ENCODE measurements at places on chromosomes 2 and 18.

DNA sequence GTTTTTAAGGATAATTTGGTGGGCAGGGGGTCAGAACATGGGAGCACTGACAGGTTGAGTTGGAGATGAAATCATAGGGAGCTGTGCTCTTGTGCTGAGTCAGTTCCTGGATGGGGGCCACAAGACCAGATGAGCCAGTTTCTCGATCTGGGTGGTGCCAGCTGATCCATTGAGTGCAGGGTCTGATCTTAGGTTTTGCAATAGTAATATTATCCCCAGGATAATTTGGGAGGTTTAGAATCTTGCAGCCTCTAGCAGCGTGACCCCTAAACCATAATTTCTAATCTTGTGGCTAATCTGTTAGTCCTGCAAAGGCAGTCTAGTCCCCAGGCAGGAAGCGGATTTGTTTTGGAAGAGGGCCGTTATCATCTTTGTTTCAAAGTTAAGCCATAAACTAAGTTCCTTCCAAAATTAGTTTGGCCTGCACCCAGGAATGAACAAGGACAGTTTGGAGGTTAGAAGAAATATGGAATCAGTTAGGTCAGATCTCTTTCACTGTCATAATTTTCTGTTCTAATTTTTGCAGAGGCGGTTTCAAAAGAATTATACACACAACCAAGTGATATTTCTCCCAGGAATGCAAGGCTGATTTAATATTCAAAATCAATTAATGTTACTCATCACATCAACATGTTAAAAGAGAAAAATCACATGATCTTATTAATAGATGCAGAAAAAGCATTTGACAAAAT is 23.0 kb downstream of the DBI start:
- peaks cover 7% of the 10 kb centered on the region for H3K27me3 ChIP-seq
- DNase-seq, result no peak

- DNase-seq, result no peak
- no peaks in the 10 kb centered on the region for H3K4me1 ChIP-seq
- H3K27ac ChIP-seq, result no peak overlapping the region
- H3K27me3 ChIP-seq, result no peaks in the 10 kb centered on the region
- no peaks in the 10 kb centered on the region for H3K36me3 ChIP-seq
These were observed 21.7 kb downstream of the SULT1C4 start for GRCh38 chr2:108399479-108399878.

DNA sequence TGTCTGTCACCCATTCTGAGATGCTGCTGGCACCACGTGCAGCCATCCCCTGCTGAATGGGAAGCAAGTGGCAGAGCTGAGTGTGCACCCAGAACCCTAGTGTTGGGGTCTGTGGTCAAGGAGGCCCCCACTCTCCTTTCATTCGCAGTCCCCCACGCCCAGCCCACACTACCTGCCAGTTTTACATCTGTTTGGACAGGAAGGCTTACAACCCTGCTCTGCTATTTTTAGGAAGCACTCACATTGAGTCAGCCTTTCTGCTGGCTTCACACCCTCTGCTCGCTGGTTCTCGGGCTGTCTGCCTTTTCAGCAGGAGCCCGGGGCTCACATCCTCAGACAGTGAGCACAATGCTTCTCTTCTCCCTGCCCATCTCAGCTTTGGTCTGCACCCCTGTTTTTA is 10.7 kb upstream of the ADCY3 start:
- H3K36me3 ChIP-seq, result no peaks in the 10 kb centered on the region
- no peak for DNase-seq
- no peak overlapping the region for H3K27ac ChIP-seq
- H3K27me3 ChIP-seq, result peaks cover 10% of the 10 kb centered on the region
- H3K4me3 ChIP-seq, result no peak overlapping the region
- H3K4me1 ChIP-seq, result peaks cover 5% of the 10 kb centered on the region

- no peak for DNase-seq
- no peak overlapping the region for H3K27ac ChIP-seq
- H3K4me3 ChIP-seq, result no peak overlapping the region
- H3K27me3 ChIP-seq, result no peaks in the 10 kb centered on the region
These were observed 117.3 kb downstream of the PIGN start for GRCh38 chr18:62069556-62069955.

DNA sequence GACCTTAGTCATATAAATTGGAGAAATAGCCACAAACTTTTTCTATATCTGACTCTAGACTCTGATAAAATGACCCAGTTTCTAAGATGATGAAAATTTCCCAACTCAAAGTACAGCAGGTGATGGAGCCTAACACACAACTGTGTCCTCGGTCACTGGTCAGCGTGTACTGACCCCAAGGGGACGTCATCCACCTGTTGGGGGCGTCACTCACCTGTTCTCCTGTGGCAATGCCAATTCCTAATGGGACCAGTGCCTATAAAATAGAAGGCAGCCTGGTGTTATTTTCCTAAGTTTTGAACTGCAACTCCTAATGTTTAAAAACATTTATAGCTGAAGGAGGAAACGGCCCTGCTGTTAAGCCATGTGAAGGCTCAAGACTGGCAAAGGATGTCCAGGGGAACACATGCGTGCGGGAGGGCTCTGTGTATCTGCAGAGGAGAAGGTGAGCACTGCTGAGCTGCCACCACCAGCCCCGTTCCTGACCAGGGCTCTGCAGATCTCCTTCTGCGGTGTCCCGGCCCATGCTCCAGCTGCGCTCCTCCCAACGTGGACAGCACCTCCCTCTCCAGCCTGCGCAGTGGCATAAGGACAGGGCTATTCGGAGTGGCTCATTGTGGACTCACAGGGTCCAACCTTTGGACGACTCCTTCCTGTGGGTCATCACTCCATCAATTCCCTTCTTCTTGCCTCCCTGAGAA is 21.2 kb downstream of the TYMS start:
- DNase-seq, result no peak
- no peak overlapping the region for H3K4me3 ChIP-seq

GRCh38 chr2:74865770-74866674 is 32.1 kb downstream of the HK2 start:
- DNase-seq, result no peak
- no peaks in the 10 kb centered on the region for H3K27me3 ChIP-seq
- peak overlapping the region; percentile 27 for H3K27ac ChIP-seq
- no peak overlapping the region for H3K4me3 ChIP-seq
- H3K4me1 ChIP-seq, result peaks cover 47% of the 10 kb centered on the region

DNA sequence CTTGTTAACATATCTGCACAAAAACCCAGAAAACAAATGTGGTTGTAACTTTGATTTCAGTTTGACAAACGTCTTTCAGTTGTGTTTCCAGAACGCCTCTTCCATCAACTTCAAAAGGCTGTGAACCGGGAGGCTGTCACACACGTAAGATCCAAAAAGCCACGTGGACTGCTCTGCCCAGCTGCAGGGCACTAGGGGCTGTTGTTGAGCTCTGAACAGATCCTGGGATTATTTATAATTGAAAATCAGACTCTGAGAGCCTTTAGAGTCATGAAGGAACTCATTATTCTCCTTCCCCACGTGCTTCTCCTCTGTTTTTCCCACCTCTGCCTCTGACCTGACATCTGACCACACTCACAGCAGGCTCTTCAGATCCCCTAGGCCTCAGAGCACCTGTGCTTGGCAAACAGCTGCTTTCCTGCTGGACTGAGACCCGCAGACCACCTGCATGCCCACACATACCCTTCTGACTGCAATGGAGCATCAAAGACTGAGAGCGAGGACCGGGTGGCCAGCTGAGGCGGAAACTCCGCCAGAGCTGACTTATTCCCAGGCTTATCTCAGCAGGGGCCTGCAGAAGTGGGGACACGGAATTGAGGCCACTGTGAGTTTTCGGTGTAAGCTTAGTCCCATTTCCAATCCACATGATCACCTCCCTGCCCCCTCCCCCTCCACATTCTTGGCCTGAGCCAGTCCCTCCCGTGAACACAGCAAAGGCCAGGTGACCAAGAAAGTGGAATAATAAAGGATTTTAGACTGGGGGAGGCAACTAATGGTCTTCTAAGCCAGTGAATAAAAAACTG is 114.8 kb downstream of the ATL2 start:
- H3K4me1 ChIP-seq, result peaks cover 43% of the 10 kb centered on the region
- peaks cover 17% of the 10 kb centered on the region for H3K27me3 ChIP-seq
- peak overlapping the region; percentile 49 for H3K27ac ChIP-seq
- H3K36me3 ChIP-seq, result peaks cover 3% of the 10 kb centered on the region
- no peak for DNase-seq

- H3K36me3 ChIP-seq, result peaks cover 52% of the 10 kb centered on the region
- no peak for DNase-seq
- peaks cover 49% of the 10 kb centered on the region for H3K4me1 ChIP-seq
These were observed 400.1 kb downstream of the PARD3B start for GRCh38 chr2:204945376-204945775.

- no peak overlapping the region for H3K27ac ChIP-seq
- no peak for DNase-seq
- H3K27me3 ChIP-seq, result peaks cover 5% of the 10 kb centered on the region
- no peaks in the 10 kb centered on the region for H3K4me1 ChIP-seq
These were observed 88.8 kb downstream of the KYNU start for GRCh38 chr2:142966284-142966683.

DNA sequence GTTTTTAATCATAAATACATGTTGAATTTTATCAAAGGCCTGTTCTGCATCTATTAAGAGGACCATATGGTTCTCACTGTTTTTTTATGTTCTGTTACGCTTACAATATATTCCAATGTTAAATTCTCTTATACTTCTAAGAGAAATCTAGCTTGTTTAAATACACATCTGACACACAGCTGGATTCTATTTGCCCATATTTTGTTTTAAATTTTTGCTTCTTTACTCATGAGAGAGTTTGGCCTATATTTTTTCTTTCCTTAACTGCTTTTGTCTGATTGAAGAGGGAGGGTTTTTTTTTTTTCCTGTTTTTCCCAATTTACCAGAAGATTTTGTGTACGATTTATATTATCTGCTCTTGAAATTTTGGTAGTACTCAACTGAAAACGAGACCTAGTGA is 34.9 kb downstream of the RNF144A start:
- no peaks in the 10 kb centered on the region for H3K27me3 ChIP-seq
- peaks cover 18% of the 10 kb centered on the region for H3K4me1 ChIP-seq
- no peak overlapping the region for H3K4me3 ChIP-seq
- DNase-seq, result no peak

DNA sequence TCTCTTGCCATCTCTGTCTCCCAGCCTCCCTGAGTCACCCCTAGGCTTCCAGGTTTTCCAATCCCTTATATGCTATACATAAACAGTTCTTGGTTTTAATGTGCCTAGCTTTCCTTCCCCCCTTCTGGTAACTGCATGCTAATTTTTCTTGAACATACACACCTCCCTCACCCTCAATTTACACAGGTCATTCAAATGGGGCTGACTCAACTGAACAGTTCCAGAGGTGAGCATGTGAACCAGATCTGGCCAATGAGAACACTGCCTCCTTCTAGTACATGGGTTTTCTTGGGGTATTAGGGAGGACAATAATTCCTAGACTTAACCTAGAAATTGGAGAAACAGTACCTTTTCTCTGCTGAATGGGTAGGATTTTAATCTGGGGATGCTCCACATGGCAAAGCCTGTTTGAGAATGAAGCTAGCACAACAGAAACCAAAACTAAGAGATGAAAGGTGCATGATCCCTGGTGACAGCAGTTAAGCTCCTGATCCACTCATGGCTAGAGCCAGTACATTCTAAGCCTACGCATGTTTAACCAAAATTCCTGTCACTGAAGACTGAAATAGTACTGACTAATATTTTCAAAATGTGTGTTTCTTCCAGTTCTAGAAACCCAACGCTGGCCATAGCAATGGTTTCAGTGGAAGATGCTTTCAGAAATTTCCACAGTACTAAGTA is 11.8 kb downstream of the SLC25A12 start:
- H3K36me3 ChIP-seq, result peaks cover 23% of the 10 kb centered on the region
- H3K4me3 ChIP-seq, result peak overlapping the region; percentile 46
- H3K4me1 ChIP-seq, result peaks cover 28% of the 10 kb centered on the region
- H3K27ac ChIP-seq, result peak overlapping the region; percentile 75
- DNase-seq, result peak; percentile 59
- H3K27me3 ChIP-seq, result no peaks in the 10 kb centered on the region

DNA sequence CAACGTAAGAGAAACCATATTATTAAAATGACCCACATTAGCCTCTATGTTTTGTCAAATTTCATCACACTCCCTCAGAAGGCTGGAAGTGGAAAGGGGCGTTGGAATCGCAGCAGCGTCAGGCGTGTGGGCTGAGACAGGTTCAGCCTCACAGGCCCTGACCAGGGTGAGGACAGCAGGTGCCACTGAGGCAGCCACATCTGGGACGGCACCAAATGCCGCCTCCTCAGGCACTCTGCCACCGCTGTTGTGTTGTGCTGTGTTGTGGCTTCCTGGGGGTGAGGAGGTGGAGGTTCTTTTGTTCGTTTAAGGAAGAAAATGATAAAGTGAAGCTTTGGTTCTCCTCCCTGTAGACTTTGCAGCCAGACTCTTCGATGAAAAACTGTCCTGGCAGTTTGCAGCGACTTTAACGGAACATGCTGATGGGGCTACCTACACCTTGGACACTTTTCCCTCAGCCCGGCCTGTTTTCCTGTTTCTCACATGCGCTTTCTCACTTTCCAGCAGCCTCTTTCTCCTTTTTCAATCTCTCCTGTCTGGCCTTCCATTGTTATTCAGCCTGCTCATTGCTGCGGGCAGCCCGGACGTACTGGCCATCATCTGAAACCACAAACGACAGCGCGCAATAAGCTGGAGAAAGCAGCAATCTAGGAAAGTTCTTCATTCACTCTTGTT is 44.9 kb upstream of the SALL3 start:
- no peaks in the 10 kb centered on the region for H3K36me3 ChIP-seq
- H3K4me1 ChIP-seq, result peaks cover 5% of the 10 kb centered on the region
- H3K27me3 ChIP-seq, result no peaks in the 10 kb centered on the region
- no peak overlapping the region for H3K4me3 ChIP-seq
- no peak for DNase-seq

DNA sequence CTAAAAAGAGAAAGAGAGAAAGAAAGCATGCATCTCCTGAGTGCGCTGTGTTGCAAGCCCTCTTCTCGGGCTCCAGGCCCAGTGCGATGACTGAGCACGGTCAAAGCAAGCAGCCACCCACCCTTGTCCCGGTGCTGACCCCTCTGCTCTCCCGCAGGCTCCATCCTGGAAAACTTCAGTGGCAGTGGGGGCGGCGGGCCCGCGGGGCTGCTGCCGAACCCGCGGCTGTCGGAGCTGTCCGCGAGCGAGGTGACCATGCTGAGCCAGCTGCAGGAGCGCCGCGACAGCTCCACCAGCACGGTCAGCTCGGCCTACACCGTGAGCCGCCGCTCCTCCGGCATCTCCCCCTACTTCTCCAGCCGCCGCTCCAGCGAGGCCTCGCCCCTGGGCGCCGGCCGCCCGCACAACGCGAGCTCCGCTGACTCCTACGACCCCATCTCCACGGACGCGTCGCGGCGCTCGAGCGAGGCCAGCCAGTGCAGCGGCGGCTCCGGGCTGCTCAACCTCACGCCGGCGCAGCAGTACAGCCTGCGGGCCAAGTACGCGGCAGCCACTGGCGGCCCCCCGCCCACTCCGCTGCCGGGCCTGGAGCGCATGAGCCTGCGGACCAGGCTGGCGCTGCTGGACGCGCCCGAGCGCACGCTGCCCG is 252.5 kb downstream of the GLI2 start:
- no peak for DNase-seq
- H3K36me3 ChIP-seq, result no peaks in the 10 kb centered on the region
- H3K27ac ChIP-seq, result no peak overlapping the region
- no peaks in the 10 kb centered on the region for H3K4me1 ChIP-seq
- H3K27me3 ChIP-seq, result no peaks in the 10 kb centered on the region

DNA sequence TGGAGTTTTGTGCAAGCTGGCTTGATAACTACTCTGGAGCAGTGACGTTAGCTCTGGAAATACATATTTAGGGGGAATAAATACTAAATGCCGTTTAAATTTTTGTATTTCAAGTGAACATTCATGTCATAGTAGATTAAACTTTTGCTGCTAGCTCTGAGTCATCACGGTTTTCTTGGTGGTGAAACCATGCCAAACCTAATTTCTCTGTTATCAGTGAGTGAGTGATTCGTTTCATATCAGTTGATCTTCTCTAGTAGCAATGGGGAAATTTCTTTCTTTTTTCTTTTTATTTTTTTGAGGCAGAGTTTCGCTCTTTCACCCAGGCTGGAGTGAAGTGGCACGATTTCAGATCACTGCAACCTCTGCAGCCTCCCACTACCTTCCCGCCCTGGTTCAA is 211.1 kb downstream of the PTPRM start:
- H3K4me3 ChIP-seq, result no peak overlapping the region
- no peaks in the 10 kb centered on the region for H3K27me3 ChIP-seq
- no peak for DNase-seq
- no peaks in the 10 kb centered on the region for H3K36me3 ChIP-seq
